Activated T-cell treated with anti-CD3 and anti-CD28 coated beads, Interleukin-2, amount 50 U/mL, for 24 hours (primary cell): ENCODE measurements at places on chromosomes 13 and 19.

- H3K36me3 ChIP-seq: peaks cover 99% of the 10 kb centered on the region
- no peak for DNase-seq
- H3K27ac ChIP-seq: no peak overlapping the region
Observed at GRCh38 chr19:52217576-52217975, 27.7 kb downstream of the PPP2R1A start.

DNA sequence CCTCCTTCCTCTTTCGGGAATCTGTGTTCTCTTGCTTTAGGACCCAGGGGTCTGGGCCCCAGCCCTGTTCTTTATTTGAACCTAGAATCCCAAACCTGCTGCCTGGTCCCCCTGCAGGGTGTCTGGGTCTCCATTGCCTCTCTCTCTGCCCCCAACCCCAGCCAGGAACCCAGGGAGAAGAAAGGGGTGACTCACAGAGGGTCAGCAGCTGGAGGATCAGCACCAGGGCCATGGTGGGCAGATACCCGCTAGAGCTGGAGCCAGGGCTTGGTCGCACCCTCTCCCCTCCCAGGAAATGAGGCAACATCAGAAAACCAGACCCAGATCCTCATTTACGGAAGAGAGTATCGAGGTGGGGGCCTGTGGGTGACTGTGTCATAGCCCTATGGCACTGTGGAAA is at the start of gene OSCAR:
OSCAR (minus strand) TSS at position 243 of the 400 bp plus-strand sequence; CDS start at position 232, 11 bp downstream.
- peaks cover 33% of the 10 kb centered on the region for H3K4me1 ChIP-seq
- peaks cover 23% of the 10 kb centered on the region for H3K36me3 ChIP-seq
- H3K4me3 ChIP-seq: peak within 1 kb of the TSS; percentile 99
- H3K27ac ChIP-seq: peak within 1 kb of the TSS; percentile 42
- no peak for DNase-seq

DNA sequence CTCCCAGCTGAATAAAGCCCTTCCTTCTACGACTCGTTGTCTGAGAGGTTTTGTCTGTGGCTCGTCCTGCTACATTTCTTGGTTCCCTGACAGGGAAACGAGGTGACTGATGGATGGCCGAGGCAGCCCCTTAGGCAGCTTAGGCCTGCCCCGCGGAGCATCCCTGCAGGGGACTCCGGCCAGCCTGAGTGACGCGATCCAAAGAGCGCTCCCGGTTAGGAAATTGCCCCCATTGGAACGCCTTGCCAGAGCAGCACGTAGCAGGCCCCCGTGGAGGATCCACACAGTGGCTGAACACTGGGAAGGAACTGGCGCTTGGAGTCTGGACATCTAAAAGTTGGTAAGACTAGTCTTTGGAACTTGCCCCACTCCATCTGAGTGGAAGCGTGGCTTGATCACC is 296.8 kb upstream of the SGCG start:
- no peak for DNase-seq
- no peaks in the 10 kb centered on the region for H3K27me3 ChIP-seq
- no peaks in the 10 kb centered on the region for H3K4me1 ChIP-seq
- H3K27ac ChIP-seq: no peak overlapping the region
- H3K36me3 ChIP-seq: no peaks in the 10 kb centered on the region
- H3K4me3 ChIP-seq: no peak overlapping the region

- H3K27me3 ChIP-seq: no peaks in the 10 kb centered on the region
- H3K36me3 ChIP-seq: no peaks in the 10 kb centered on the region
- H3K4me1 ChIP-seq: no peaks in the 10 kb centered on the region
- DNase-seq: no peak
- H3K4me3 ChIP-seq: no peak overlapping the region
- H3K27ac ChIP-seq: no peak overlapping the region
Observed at GRCh38 chr13:86922936-86923335, 748.2 kb upstream of the SLITRK5 start.

DNA sequence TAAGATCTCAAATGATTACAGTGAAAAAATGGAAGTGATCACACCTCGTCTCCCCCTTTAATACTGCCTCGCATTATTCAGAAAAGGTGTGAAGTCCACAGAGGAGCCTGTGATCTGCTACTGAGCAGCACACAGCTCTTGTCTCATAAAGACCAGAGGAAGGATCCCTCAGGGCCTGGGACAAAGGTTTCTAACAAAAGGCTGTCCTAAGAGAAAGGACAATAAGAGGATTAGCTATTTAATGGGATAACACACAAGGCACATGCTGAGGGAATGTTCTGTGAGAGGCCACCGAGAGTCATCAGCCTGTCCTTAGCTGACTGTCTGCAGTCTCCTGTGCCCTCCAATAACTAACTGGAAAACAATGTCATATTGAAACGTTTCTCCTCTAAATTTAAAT is 26.7 kb downstream of the EBPL start:
- no peak overlapping the region for H3K27ac ChIP-seq
- DNase-seq: no peak
- H3K27me3 ChIP-seq: no peaks in the 10 kb centered on the region
- peaks cover 76% of the 10 kb centered on the region for H3K36me3 ChIP-seq

GRCh38 chr19:5403968-5404640 is 51.1 kb upstream of the ZNRF4 start:
- H3K4me3 ChIP-seq: no peak overlapping the region
- DNase-seq: peak; percentile 75
- H3K27me3 ChIP-seq: peaks cover 26% of the 10 kb centered on the region
- H3K27ac ChIP-seq: no peak overlapping the region

DNA sequence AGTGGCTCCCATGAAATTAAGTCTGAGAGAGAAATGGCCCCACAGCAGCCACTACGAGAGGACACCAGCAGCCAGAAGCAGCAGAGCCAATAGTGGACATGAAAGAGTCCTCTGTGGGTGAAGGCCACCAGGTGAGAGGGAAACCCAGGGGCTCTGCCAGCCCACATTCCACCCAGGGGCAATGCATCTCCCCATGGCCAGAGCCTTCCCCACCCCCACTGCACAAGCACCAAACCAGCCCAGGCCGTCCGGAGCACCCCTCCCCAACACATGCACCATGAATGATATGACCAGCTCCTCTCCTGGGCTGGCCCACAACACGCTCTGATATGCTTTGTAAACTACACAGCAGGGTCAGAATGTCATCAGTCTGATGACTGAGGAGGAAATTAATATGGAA is 66.9 kb downstream of the TSHZ3 start:
- no peaks in the 10 kb centered on the region for H3K36me3 ChIP-seq
- H3K27ac ChIP-seq: no peak overlapping the region
- H3K4me3 ChIP-seq: no peak overlapping the region
- peaks cover 4% of the 10 kb centered on the region for H3K4me1 ChIP-seq

- H3K27me3 ChIP-seq: no peaks in the 10 kb centered on the region
- H3K4me1 ChIP-seq: no peaks in the 10 kb centered on the region
- DNase-seq: no peak
- H3K4me3 ChIP-seq: no peak overlapping the region
- no peaks in the 10 kb centered on the region for H3K36me3 ChIP-seq
- no peak overlapping the region for H3K27ac ChIP-seq
Observed at GRCh38 chr13:89496478-89496877, 1825.3 kb downstream of the SLITRK5 start.

DNA sequence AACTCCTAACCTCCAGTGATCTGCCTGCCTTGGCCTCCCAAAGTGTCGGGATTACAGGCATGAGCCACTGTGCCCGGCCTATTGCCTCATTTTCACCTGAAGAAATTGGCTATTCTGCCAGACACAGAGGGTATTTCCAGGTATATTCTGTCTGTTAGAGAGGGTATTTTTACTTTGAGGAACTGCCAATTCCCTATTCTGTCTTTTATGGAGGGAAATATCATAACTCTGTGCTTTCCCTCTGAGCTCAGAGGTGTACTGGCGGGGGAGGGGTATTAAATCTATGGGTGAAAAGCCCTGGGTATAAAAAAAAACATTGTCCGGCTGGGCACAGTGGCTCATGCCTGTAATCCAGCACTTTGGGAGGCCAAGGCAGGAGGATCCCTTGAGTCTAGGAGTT is 24.8 kb downstream of the TSKS start:
- DNase-seq: no peak
- H3K4me1 ChIP-seq: peaks cover 5% of the 10 kb centered on the region
- no peaks in the 10 kb centered on the region for H3K27me3 ChIP-seq
- H3K4me3 ChIP-seq: no peak overlapping the region

- H3K4me3 ChIP-seq: peak overlapping the region; percentile 64
- H3K36me3 ChIP-seq: peaks cover 17% of the 10 kb centered on the region
- peak overlapping the region; percentile 14 for H3K27ac ChIP-seq
- DNase-seq: peak; percentile 38
- no peaks in the 10 kb centered on the region for H3K27me3 ChIP-seq
- no peaks in the 10 kb centered on the region for H3K4me1 ChIP-seq
Observed at GRCh38 chr13:113448885-113449692, 4.2 kb downstream of the ADPRHL1 start.

DNA sequence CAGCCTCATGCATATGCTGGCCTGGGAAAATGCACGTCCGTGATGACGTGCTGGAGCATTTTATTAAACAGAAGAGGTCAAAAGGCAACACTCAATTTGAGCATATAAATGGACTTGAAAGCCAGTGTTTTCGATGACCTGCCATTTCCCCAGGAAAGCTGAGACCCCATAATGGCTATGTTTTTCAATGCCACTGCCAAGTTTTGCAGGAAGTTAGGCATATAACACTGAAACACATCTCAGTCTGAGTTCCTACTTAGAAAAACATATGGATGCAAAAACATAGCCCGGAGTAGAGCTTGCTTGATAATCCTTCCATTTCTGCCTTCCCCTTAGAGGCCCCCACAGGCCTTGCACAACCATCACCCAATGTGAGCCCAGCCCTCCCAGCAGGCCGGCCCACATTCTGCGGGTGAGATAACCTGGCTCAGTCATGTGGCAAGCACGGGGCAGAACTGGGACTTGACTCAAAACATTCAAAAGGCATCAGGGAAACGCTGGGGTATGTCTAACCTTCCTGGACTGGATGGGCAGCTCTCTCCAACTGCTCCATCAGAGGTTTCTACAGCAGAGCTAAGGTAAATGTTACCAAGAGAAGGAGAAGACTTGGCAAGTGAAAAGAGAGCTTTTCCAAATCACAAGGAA is 24.9 kb downstream of the EPS15L1 start:
- peak overlapping the region; percentile 80 for H3K27ac ChIP-seq
- peaks cover 62% of the 10 kb centered on the region for H3K4me1 ChIP-seq
- peak; percentile 49 for DNase-seq
- H3K4me3 ChIP-seq: no peak overlapping the region
- no peaks in the 10 kb centered on the region for H3K27me3 ChIP-seq

- no peak overlapping the region for H3K4me3 ChIP-seq
- H3K27ac ChIP-seq: no peak overlapping the region
- peaks cover 4% of the 10 kb centered on the region for H3K27me3 ChIP-seq
Observed at GRCh38 chr13:105340061-105340606, 1195.3 kb downstream of the EFNB2 start.

DNA sequence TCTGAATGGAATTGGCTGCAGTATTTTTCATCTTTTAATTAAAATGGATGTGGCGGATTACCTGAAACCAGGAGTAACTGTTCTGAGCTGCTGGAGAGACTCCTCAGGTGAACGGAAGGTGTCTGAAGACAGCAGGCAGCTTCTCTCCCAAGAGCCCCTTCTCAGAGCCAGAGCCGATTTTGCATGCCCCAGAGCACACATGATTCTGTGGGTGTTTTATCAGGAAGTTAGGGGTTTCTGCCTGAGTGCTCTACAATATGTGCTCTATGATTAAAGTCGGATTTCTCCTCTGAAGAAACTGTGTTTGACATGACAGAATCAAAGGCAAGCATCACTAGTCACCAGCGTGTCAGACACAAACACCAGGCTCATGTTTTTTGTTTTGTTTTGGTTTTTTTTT is 60.7 kb upstream of the MCF2L start:
- no peak overlapping the region for H3K27ac ChIP-seq
- H3K4me3 ChIP-seq: no peak overlapping the region
- peaks cover 2% of the 10 kb centered on the region for H3K27me3 ChIP-seq
